Nucleus accumbens (tissue), 56 donors: ENCODE measurements at places on chromosomes 2 and 18.

DNA sequence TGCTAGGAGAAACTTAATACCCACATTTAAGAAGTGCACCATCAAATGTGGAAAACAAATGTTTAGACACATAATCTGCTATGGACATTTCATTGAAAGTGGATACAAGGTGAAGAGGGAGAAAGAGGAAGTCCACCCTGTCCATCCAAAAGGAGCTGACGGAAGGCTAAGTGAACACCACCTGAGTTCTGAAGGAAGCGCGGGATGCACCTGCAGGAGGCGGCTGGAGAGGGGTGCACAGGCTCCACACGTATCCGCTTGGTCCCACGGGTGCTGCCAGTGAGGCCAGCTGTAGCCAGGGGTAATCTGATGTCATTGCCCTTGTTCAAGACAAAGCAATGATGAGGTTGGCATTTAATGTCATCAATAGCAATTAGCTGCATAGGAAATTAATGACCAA is 75.9 kb upstream of the TMEM18 start:
- no peak for DNase-seq

DNA sequence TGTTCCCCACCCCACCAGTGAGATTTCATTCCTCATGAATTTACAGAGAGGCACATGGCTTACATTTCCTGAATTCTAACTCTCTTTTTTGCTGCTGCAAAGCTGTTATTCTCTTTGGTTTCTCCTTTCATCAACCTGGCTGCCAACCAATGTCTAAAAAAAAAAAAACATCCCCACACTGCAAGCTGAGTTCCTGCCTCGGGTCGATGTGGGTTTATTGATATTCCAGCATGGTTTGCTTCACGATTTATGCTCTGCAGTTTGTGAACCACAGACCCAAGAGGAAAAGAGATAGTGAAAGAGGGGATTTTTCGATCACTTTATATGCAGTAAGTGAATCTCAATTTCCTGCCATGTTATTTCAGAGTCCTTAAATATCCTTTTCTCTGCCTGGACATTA is 363.6 kb downstream of the LPIN1 start:
- DNase-seq: no peak

- DNase-seq: no peak
Observed at GRCh38 chr2:98473995-98474780, 29.5 kb downstream of the INPP4A start.

- DNase-seq: no peak
Observed at GRCh38 chr2:66673286-66673685, 238.4 kb downstream of the MEIS1 start.

DNA sequence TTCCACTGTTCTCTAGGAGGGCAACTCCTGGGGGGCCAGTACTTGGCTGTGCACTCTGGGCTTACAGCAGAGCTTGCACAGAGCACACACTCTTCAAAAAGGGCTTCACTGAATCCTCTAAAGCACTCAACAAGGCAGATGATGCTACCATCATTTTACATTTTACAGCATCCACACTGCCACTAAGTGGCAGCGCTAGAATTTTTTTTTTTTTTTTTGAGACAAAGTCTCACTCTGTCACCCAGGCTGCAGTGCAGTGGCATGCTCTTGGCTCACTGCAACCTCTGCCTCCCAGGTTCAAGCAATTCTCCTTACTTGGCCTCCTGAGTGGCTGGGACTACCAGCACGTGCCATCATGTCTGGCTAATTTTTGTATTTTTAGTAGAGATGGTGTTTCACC is 8.6 kb downstream of the AMMECR1L start:
- DNase-seq: no peak

DNA sequence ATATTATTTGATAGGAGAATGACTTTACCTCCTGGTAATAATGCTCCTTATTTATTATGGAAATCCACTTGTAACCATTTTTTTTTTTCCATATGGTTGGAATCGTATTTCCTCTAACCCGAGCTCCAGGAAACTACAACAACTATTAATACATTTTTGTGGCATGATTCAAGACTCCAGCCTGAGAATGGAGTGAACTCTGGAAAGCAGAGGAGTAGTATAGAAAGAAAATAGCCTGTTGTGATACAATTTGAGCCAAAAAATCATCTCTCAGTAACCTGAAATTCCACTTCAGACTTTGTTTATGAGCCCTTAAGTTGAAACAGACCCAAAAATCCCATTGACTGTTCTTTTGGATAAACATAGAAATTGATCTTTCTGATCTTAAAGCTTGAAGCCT is 921.1 kb downstream of the SOCS6 start:
- no peak for DNase-seq

- DNase-seq: no peak
Observed at GRCh38 chr2:213007290-213007838, 144.0 kb downstream of the IKZF2 start.

GRCh38 chr2:113216321-113216720 is 42.5 kb downstream of the PSD4 start:
- DNase-seq: no peak

DNA sequence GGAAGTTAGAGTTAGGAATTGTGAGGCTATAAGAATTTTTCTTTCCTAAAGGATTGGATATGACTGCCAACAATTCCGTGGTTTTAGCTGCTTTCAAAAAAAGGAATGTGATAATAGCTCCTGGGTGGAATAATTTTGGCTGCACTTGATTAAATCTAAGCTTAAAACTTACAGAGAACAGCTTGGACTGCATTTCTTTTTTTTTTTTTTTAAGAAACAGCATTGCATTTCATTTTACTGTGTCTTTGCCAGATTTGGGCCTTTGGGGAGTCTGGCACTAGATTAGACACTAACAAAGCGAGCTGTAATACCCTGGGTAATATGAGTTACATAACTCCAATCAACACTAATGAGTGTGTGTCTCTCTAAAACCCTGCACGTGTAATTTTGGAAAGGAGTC is 37.8 kb upstream of the ZNF397 start:
- DNase-seq: no peak

DNA sequence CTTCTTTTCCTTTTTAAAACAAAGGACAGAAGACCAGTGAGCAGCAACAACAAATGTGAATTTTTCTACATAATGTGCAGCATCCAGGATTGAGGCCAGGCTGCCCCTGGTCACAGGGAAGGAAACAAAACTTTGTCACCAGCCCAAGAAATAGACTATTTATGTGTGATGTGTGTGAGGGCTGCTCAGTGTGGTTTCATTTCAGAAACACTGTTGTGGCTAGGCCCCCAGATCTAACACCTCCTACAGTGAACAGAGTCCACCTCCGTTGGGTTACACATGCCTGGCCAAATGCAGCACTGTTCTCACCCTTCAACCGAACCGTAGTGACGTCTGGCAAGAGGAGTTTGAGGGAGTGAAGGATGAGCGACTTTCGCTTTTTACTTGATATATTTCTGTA is 146.3 kb upstream of the RIOK3 start:
- DNase-seq: no peak

DNA sequence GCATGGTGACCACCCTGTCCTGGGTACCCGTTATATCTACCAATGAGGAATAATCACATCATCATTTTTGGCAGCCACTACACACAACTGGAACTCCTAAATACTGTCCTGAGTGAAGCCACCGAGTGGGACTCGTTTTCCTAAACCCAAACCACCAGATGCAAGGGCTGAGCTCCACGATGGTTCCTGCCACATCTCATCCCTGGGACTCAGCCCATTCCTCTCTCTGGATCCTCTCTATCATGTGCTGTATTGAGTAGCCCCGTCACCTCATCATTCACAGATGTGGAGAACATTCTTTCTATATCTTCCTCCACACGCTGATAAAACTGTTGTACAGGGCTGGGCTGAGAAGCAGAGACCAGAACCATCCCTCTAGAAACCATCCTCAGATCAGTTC is 79.4 kb upstream of the SMAD7 start:
- no peak for DNase-seq

- no peak for DNase-seq
Observed at GRCh38 chr2:95309599-95309998, 12.5 kb downstream of the KCNIP3 start.

- no peak for DNase-seq
Observed at GRCh38 chr2:129276978-129277584, 702.4 kb upstream of the RAB6C start.

DNA sequence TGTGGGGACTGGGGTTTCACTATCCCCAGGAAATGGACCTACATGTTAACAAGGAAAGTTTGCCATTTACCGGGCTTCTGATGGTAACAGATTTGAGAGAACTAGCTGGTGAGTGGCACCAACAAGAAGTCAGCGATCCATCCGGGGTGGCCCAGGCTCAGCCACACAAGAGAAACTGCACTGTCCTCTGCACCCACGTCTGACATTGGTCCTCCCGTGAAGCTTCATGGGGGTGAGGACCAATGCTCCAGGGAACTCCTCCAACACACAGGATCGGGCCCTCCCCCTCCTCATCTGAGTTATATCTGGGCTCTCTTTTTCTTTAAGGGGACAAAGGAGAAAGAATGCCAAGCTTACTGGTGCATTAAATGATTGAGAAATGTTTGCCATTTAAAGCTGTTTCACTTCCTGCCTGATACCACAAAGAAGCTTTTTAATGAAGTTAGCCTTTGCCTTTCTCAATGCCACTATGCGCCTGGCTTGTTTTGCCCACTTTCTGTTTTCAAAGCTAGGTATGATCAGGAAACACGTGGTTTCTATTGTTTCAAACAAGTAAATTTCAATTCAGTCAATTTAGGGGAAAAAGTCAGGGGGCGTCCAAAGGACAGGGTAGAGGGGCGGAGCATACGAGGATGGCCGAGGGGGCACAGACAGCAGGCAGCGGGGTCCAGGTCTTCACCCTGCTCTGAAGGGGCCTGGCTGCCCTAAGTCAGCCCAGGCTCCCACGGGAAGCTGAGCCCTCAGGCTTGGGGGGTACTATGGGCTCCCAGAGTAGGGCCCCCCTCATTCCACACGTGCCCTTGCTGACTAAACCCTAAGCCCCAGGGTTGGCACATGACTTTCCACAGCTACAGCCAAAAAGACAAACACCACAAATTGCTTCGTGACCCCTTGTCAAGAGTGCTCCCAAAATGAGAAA is 204.0 kb upstream of the ID2 start:
- DNase-seq: no peak
